ENCODE measurements at places on chromosomes 3 and 15.
A peak's percentile ranks its signal among the peaks of the same experiment; 100 is the strongest.

DNA sequence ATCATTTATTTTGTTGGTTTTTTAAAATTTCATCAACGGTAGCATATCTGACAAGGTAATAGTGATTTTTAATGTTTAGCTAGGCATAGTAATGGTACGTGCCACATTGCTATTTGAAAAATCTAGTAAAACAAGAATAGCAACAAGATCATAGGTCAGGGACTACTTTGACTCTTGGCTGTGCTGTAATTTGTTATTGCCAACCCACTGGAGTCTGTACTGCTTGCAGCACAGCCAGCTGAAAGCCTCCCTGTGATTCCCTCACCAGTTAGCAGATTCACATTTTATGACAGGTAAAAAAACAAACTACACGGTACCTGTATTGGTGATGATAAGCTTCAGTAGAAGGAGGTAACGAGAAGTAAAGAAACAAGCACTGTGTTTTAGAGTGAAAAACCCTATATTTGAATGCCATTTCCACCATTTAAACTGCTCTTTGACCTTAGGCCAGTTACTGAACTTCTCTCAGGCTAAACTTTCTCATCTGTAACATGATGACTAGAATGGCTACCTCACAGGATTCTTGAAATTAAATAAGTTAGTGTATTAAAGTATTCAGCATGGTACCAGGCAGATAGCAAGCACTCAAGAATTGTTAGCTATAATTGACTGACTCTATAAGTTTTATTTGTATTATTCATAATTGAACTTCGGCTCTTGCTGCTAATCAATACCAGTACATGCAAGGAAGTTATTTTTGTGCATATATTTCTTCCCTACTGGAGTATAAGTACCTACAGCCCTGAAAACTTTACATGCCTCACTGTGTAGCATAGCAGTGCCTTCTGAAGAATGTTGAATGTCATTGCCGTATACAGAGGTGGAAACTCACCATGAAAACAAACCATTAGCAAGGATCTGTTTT is 16.1 kb downstream of the FILIP1L start:
- DNase-seq = no peak

- no peak for DNase-seq
These were observed 286.6 kb downstream of the PTPRG start for GRCh38 chr3:61847784-61848462.

DNA sequence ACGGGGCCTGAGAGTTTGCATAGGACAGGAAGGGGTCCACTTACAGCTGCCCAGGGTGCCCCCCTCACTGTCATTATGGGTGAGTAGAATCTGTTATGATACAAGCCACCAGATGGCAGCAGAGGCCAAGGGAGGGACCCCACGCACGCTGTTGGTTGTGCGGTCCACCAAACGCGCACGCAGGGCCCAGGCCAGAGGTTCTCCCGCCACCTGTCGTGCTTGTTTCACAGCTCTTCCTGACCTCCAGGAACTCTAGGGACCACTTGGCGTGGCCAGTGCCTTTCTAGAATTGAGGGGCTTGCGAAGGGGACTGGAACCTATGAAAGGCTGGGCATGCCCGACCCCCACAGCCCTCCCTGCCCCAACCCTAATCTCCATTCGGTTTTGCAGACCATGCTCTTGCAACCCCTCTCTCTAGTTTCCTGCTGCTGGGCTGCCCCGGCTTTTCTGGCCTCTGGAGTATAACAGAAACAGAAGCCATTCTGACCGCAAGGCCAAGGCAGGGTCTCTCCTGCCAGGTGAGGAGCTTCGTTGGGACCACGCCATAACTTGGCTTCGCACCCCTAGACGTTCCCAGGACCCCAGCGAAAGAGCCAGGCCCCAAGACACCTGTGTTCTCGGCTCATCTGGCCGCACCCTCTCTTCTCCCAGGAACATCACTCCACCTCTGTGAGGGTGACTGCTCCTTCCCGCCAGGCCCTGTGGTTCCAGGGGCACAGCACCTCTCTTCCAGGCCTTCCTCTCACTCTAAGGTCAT is 46.0 kb downstream of the ALDH1L1 start:
- DNase-seq = no peak

DNA sequence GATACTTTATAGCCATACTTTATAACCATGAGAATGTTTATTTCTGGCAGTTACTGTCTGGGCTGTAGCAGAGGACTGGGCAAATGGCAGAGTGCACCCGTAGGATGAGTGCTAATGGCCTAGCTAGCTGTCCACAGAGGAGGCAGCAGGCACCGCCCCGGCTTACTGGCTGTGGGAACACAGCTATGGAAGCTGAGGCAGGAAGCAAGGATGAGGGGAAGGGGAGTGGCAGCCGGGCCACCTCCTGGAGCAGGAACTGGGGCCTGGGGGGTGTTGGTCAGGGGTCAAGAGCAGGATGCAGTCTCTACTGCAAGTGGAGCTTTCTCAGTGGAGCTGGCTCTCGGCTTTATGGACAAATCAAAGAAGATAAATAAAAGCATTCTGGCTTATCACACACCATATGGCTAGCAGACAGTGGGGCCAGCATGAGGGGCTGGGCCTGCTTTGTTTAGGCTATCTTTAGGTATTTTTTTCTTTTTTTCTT is 316.8 kb upstream of the CTDSPL start:
- no peak for DNase-seq

- no peak for DNase-seq
These were observed 49.4 kb downstream of the CPN2 start for GRCh38 chr3:194301730-194302129.

DNA sequence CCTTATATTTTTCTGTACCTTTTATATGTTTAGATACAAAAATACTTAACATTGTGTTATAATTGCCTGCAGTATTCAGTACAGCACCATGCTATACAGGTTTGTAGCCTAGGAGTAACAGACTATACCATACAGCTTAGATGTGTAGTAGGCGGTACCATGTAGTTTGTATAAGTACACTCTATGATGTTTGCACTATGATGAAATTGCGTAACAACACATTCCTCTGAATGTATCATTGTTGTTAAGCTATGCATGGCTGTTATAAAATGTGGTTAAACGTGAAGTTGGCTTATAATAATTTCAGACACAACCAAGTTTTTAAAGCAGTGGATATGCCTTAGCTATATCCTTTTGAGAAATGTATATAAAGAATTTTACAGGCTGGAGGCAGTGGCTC is 328.3 kb downstream of the PLCL2 start:
- no peak for DNase-seq

GRCh38 chr15:92687195-92687602 is 31.6 kb upstream of the FAM174B start:
- DNase-seq = peak; percentile 20

- DNase-seq = no peak
These were observed 136.4 kb downstream of the LIPC start for GRCh38 chr15:58568157-58568571.

DNA sequence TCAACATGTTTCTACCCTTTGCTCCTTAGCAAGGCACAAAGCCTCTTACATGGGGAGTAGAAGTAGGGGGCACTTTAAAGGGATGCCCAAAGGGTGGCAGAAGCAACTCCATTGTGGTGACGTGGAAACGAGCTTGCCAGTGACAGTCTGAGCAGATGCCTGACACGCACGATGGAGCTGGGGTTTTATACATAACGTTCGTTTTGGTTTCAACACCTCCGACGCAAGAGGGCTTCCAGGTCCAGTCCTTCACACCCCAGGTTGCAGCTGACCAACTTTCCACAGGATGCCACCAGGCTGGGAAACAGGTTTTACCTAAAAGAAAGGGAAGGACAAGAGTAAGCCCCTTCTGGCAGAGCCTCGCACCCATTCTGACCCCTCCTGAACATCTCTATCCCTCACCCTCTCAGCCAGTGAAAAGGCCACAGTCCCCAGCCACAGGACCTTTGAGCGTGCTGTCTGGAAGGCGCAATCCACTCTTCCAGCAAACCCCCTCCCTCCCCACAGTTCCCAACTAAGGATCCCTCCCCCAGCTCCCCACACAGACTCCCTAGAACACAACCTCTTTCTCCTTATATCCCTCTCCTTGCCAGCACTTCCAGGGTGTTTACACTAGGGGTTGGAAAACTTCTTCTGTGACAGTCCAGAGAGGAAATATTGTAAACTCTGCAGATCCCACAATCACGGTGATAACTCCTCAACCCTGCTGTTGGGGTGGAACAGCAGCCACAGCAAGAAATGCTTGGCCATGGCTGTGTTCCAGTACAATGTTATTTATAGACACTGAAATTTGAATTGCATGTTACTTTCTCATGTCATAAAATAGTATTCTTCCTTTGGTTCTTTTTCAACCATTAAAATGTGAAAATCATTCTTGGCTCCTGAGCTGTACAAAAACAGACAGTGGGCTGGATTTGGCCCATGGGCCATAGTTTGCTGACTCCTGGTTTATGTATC is 36.2 kb downstream of the FAM174B start:
- DNase-seq = no peak

DNA sequence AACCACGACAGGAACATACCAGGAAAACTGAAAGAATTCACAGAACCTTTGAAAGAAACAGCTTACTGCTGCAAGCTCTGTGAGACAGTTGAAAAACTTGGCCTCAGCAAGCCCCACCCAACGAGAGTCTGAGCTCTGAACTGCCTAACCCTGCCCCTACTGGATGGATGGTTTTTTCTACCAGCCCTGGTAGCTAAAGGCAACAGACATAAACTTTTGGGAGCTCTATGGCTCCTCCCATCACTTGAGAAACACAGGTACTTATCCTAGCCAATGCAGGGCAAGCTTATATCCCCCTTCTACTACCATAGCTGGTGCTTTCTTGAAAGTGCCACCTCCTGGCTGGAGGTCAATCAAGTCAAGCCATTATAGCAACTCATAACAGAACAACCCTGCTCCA is 471.8 kb downstream of the GRM7 start:
- no peak for DNase-seq

GRCh38 chr15:49492830-49493229 is 69.8 kb downstream of the FGF7 start:
- no peak for DNase-seq

DNA sequence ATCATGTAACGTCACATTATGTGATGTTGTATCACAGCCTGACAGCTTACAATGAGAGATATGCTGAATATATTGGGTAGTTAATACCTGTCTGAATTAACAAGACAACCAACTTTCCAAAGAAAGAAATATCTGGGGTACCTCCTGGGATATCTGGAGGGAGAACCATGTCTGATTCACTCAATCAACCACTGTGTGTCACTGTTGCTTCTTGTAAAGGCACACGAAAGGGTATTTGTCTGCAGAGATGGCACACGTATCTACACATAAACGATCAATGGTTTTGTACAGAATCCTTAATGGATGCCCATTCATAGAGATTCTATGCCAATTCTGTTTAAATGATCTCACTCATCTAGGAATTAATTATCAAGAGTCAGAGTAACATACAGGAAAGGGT is 252.1 kb upstream of the TMCO5A start:
- DNase-seq = no peak

DNA sequence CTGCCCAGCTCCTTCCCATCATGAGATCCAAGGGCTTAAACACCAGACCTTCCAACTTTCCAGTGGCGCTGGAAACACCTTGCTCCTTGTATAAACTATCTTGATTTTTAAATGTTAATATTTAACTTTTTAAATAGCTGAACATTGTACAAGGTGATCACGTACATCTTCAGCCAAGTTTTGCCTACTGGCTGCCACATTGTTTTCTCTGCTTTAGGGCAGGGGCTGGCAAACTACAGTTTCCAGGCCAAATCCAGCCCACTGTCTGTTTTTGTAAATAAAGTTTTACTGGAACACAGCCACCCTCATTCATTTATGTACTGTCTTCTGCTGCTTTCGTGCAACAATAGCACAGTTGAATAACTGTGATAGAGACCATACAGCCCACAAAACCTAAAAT is 27.6 kb upstream of the FOXP1 start:
- DNase-seq = no peak

DNA sequence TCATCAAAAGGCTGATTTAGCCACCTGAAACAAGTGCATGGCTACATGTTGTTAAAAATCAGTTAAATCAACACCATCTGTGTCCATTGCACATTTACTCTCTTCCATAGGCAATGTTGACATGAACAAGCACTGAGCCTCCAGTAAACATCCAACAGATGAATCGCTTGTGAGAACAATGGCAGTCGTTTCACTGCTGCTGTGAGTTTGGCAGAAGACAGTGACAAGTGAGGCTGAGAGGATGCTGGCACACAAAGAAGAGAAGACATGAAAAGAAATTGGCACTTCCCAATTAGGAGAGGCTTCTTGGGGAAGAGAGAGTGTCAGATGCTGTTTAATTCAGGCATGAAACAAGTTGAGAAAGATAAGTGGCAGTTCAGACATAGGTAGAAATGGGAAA is 227.4 kb upstream of the STT3B start:
- DNase-seq = no peak

GRCh38 chr3:10520072-10520471 is 14.7 kb upstream of the ATP2B2 start:
- DNase-seq = no peak

DNA sequence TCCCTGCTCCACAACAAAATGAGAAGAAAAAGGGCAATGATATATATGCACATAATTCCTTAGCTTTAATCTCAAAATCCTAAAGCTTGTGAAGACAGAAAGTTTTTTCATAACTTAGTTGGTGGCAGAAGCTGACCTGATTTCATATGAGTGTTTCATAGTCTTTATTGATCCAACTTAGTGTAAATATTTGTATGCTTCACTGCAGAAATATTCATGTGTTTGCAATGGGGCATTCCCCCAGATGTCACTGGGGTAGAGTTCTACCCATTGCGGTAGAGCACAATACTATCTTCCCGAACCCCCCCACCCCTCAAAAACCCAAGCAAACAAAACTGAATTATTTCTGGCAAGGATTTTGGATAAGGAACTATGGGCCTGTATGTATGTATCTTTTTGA is 221.2 kb downstream of the THRB start:
- DNase-seq = no peak

DNA sequence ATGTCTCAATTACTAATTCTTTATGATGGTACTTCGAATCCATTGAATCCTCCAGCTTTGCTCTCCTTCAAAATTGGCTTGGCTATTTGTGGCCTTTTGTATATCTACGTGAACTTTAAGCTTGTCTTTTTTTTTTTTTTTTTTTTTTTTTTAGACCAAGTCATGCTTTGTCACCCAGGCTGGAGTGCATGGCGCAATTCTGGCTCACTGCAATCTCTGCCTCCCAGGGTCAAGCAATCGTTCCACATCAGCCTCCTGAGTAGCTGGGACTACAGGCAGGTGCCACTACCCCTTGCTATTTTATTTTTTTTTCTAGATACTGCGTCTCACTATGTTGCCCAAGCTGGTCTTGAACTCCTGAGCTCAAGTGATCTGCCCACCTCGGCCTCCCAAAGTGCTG is 7.7 kb upstream of the DIPK2A start:
- DNase-seq = no peak

DNA sequence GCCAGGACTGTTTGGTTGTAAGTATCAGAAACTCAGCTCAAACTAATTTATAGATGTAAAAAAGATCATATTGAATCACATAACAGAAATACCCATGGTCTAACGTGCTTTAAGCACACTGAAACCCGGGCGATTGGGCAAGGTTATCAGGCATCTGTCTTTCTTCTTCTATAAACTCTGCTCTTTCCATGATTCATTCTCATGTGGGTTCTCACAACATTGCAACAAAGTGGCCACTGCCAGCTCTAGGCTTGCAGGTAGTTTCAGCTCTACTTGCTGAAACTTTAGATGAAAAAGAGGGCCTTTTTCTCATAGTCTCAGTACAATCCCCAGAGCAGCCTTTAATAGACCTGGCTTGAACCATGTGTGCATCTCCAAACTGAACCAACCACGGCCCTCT is 456.1 kb downstream of the MFSD1 start:
- DNase-seq = no peak

Measured in HFF-Myc (cell line).